CD4-positive, alpha-beta T cell treated with Interferon alpha-2 for 1 hour (primary cell): ENCODE measurements at places on chromosomes 5 and 9.

DNA sequence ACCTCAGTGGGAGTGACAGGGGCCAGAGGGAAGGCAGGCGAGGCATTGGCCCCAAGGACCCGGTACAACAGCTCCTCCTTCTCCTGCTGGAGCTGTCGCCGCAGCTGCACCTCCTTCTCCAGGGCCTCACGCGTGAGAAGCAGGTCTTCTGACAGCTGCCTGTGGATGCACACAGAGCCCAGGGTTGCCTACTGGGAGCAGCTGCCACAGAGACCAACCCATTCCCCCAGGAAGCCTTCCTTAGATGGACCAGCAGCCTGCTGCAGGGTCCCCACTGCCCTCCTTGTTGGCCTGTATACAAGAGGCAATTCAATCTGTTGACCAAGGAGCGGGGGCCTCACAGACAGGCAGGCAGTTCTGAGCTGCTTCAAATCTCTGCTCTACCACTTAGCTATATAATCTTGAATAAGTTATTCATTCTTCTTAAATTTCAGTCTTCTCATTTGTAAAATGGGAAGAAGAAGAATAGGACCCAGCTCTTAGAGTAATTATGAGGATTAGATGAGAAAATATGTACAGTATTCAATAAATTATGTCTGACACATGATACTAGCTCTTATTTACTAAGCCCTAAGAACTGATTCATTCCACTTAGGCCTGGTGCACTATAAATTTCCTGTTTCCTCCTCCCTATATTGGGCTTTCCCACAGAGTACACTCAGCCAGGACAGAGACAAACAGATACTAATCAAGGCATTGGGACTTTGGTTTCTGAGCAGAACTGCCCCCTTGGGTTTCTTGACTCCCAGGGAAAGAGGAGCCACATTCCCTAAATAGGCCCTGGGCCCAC lies 26.1 kb upstream of the ANXA6 start:
- no peak for DNase-seq

- no peak for DNase-seq
These were observed 15.9 kb downstream of the FBXW5 start for GRCh38 chr9:136928591-136928990.

- DNase-seq, result no peak
These were observed 473.0 kb downstream of the RAB3C start for GRCh38 chr5:59055745-59056448.

GRCh38 chr9:83708515-83709158 lies 879 bp upstream of the UBQLN1 start:
- DNase-seq, result peak; percentile 74

- DNase-seq, result no peak
These were observed 25.8 kb downstream of the NIPBL start for GRCh38 chr5:36902353-36902752.

DNA sequence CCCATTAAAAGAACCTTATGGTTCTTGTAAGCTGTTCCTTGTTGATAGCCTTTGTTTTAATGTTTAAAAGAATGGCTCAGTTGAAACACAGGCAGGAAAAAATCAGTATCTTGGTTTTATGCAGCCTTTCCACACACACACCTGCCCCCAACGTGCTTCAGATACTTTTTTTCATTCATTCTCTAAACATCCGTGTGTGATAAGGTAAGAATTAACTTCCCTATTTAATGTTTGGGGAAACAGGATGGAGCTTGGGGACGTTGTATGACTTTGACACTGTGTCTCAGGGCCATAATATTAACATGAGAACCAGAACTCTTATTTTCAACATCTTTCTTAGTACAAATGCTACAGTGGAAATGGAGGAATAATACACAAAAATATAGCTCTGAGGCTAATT lies 5.8 kb upstream of the ZNF622 start:
- no peak for DNase-seq

- DNase-seq, result no peak
These were observed 30.4 kb downstream of the SETX start for GRCh38 chr9:132324425-132324824.

- DNase-seq, result no peak
These were observed 223.0 kb upstream of the MPDZ start for GRCh38 chr9:13502484-13502883.

DNA sequence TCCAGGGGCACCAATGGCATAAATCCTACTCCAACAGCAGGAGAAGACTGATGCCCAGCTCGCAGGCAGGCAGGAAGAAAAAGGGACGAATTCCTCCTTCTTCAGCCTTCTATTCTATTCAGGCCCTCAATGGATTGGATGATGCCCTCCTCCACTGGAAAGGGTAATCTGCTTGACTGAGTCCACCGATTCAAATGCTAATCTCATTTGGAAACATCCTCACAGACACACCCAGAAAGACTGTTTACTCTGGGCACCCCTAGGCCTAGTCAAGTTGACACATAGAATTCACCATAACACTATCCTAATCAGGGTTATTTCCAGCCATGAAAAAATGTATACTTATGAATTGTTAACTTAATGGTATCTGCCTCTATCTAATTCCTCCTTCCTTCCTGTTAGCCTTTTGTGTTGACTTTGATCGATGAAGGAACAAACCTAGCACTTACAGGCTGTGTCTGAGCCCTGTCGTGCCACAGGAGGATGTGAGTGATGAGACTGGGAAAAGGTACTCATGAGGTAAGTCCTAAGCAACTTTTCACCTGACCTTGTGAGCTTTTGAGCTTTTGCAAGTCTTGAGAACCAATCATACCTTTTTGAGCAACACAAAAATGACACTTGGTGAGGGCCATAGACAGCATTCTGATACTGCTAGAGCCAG lies 36.5 kb downstream of the FOXD1 start:
- no peak for DNase-seq

GRCh38 chr5:177364159-177364962 lies 6.6 kb downstream of the RGS14 start:
- no peak for DNase-seq

DNA sequence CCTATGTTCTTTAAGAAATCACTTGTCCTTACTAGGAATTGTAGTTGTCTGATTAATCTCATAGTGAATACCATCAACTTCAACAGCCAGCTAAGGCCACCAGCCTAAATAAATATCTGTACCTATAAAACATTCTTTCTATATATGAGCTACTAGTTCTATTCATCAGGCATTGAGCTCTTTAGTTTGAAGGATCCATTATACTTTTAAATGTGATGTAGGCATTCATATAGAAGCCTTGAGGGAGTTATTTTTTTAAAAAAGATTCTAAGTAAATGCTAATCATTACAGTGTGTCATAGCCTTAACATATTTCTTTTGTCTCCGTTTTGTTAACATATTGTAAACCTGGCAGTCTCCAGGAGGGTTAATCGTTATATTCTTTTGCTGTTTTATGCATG lies 838.3 kb downstream of the PTPRD start:
- DNase-seq, result no peak

DNA sequence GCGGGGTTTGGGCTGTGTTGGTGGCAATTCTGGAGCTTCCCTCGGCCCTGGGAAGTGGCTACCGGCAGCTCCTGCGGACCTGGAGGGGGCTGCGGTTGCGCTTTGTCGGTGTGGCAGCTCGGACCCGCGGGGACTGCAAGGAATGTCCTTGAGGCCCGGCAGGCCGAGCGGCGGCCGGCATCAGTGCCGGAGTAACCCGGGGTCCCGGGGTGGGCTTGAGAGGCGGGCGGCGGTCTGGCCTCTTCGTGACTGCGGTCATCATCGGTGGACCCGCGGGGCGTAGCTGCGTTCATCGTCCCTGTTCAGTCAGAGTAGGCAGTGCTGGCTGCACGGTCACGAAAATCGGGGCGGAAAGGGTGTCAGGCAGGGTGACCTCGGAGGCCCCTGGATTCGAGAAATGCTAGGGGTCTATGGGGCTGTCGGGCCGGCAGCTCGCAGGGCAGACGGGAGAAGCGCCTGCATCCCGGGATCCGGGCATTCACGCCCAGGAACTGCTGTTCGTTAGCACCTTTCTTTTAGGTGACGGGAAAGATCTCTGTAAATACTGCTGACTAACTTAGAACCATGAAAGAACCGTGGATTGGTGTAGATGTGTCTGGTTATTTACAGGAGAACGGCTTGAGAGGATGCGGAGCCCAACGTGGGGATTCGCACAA lies 474 bp downstream of the HMGCR start:
- DNase-seq, result no peak

- DNase-seq, result no peak
These were observed 35.6 kb downstream of the GLRX start for GRCh38 chr5:95786821-95787418.

DNA sequence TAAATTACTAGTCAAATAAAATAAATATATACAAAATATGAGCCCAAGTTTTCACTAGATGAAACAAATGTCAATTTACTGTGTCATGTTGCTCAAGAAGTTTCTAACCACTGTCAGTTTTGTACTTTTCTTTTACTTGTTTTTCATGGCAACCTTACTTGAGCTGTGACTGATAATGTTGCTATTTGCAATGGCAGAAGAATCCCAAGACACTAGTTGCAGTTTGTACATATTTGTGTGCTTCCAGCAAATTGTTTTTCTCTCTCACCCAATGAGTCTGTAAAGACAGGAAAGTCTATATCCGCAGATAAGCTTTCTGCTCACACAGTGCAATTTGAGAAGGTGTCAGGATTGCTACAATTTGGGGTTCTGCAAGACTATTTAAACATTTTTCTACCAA lies 338.6 kb upstream of the PCSK5 start:
- no peak for DNase-seq
